Stimulated activated CD8-positive, alpha-beta memory T cell treated with anti-CD3 and anti-CD28 coated beads, Interleukin-2, amount 100 ng/mL, for 1 hour (primary cell): ENCODE measurements at places on chromosomes 16 and 17.

- peak; percentile 52 for DNase-seq
Observed at GRCh38 chr17:8163978-8164814, 1.4 kb upstream of the VAMP2 start.

- no peak for DNase-seq
Observed at GRCh38 chr16:61128545-61129323, 907.5 kb downstream of the CDH8 start.

GRCh38 chr17:67687511-67687910, 30.2 kb upstream of the NOL11 start:
- no peak for DNase-seq

- no peak for DNase-seq
Observed at GRCh38 chr16:76531236-76531635, 254.0 kb downstream of the CNTNAP4 start.

- DNase-seq = no peak
Observed at GRCh38 chr16:12651765-12652512, 151.7 kb downstream of the CPPED1 start.

GRCh38 chr16:54505549-54506213, 219.1 kb upstream of the IRX3 start:
- DNase-seq = no peak

DNA sequence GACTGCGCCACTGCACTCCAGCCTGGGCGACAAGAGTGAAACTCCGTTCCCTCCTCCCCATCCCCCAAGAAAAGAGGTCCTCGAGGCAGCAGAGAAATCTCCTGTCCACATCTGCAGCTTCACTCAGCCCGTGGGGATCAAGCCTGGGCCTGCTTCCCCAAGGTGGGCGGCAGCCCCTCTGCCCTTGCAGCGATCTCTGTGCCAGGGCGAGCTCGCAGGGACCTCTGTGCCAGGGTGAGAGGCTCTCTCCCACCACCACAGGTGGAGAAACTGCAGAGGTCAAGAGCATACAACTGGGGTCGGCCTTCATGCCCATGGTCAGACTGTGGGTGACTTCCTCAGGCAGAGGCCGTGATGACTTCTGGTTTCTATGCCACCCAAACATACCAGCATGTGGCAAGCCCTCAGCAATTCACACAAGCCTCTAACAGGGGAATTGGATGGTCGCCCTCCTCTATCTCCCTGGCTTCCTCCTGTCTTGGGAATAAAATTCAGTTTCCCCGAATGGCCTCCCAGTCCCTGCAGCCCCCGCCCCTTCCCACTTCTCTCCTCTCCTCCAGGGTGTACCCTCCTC, 5.5 kb downstream of the SLC43A2 start:
- no peak for DNase-seq

- peak; percentile 35 for DNase-seq
Observed at GRCh38 chr17:62724398-62725146, 83.5 kb downstream of the MARCHF10 start.

- no peak for DNase-seq
Observed at GRCh38 chr16:2096853-2097595, 38.7 kb downstream of the PKD1 start.

DNA sequence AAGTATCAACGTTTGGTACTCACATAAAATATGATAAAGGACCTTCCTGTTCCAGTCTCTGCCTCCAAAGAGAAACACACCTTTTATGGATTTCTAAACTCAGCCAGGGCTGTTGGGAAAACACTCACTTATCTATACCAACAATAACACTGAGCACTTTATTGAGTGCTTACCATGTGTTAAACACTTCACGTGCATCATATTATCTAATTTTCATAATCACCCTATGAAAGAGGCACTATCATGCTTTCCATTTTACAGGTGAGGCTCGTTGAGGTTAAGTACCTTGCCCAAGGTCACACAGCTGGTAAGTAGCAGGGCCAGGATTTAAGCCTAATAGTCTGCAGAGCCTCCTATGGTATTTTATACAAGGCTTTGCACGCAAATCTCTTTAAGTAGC, 251.5 kb upstream of the SOX9 start:
- DNase-seq = no peak

GRCh38 chr16:66668777-66669444, 27.6 kb downstream of the CMTM4 start:
- DNase-seq = no peak

DNA sequence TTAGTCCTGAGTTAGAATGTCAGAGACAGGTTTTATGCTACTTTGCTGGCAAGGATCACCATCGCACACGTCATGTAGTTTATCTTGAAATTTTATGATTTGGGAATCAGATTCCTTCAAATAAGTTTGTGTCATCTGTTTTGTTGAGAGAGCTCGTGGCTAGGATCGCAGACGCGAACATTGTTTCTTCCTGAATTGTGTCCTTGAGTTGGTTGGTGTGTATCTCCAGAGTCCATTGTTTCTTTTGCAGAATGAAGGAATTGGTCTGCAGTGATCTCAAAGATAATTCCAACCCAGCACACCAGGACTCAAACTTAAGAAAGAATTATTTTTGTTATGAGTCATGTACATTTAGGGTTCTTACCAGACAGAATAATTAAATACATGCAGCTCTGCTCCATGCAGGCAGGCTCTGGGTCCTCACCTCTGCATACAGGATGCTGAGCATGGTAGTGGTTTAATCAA, 51.6 kb downstream of the PRKCA start:
- no peak for DNase-seq

GRCh38 chr17:82884341-82884969, 44.6 kb upstream of the ZNF750 start:
- DNase-seq = no peak

- DNase-seq = no peak
Observed at GRCh38 chr16:48617711-48618148, 7.8 kb upstream of the N4BP1 start.

DNA sequence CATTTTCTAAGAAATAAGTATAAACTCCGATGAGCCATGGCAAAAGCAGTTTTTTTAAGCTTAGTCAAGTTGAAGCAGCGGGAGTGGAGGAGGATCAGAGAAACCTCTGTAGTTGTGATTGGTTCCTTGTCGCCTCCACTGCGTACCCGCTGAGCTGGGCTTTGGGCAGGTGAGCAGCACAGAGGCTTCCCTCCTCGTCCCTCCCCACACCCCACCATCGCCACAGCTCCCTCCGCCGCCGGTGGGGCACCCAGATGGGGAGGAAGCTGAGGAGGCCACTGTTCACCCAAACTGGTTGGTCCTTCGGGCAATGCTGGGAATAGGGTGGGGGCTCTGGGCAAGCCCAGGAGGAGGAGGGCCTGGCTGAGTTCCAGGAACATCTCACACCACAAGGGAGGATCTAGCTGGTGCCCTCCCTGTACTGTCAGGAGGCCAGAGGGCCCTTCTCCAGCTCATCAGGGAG, 5.2 kb upstream of the MRPL38 start:
- DNase-seq = no peak

- no peak for DNase-seq
Observed at GRCh38 chr17:61294286-61294685, 105.4 kb upstream of the TBX2 start.

DNA sequence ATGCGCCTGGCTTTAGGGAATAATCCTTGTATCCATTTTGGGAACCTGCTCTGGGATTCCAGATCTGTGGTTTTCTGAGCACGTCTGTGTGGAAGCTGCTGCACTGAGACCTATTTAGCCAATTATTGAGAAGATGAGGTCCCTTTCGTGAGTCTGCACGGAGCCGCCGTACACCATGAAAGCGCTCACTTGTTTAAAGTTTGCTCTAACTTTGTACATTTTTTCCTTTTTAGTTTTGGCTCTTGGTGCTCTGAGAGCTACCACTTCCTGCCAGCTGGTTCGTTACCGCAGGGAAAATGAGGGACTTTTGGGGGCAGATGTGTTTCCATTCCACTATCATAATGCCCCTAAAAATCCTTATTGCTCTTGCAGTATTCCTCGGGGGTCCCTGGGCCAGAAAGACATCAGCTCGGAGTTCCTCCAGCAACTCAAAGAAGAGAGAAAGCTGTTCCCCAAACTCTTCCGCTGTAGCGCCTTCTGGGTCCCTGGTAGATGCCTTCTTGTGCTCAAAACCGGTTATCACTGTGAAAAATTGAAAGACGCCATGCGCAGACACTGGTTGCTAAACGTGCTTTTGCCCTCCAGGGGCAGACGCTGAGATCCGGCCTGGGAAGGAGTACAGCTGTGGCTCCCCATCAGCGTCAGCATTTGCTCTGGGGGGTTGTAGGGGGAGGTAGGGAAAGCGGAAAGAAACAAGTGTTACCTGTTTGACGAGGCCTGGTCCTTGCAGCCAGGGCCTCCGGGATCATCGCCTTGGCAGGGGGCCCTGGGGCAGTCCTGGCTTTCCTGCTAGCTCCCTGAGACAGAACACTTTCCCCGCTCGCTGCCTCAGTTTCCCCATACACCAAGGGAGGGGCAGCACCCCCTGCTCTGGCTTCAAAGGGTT, 238.1 kb downstream of the MRTFB start:
- no peak for DNase-seq

DNA sequence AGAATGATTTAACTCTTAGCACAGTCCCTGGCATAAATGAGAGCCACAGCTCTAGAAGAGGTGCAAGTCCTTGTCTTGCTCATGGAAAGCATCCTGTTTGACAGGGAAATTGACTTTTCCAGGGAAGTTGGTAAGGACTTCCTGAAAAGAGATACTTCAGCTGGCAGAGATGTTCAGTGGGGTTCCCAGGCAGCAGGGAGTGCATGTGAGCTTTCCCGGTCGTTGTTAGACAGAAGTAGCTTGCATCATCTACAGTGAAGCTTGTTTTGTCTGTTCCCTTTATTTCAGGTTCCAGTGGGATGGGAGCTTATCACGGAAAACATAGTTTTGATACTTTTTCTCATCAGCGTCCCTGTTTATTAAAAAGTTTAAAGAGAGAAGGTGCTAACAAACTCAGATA, 22.9 kb downstream of the ALDH3A2 start:
- DNase-seq = no peak

- DNase-seq = no peak
Observed at GRCh38 chr16:70683146-70683944, 2.5 kb downstream of the MTSS2 start.

DNA sequence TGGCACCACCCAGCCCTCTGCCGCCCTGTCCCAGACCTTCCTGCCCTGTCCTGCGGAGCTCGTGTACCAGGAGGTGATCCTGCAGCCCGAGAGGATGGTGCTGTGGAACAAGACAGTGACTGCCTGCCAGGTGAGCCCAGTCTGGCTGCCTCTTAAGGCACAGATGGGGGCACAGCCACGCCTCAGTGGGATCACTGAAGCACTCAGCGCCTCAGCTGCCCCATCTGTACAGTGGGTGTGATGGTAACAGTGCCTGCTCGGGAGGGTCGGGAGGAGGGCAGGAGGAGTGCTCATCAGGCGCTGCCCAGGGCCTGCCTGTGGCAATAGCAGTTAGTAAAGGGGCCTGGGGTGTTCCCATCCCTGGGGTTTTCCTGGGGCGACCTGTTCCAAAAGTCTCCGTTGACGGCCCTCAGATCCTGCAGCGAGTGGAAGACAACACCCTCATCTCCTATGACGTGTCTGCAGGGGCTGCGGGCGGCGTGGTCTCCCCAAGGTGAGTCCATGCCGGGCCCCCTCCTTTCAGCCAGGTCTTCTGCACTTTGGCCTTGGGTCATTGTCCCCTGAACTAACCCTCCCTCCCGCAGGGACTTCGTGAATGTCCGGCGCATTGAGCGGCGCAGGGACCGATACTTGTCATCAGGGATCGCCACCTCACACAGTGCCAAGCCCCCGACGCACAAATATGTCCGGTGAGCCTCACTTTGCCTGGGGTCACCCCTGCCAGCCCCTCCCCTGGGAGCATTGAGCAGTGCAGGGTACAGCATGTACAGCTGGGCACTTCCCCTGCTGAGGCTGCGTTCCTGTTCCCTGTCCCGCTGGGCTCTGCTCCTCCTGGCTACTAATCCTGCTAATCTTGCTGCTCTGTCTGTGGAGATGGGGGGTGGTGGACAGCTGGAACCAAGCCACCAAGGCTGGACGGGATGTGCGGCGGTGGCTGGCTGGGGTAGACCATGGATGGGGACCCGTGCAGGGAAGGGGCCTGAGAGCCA, 4.5 kb upstream of the TCAP start:
- no peak for DNase-seq

DNA sequence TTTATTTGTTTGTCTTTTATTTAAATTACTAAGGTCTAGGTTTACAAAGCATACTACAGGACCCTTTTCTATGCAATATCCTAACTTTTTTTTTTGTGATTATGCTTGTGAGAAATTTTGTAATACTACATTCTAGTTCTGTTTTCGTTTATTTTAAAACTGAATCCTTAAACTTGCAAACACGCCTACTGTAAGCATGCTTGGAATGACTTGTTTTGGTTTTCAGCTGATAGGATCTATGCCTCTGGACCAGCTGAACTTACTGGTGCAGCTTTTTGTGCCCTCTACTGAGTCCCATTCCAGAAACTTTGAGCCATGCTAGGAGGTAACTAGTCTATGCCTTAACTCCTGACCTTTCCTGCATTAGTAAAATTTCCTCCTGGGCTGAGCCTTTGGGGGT, 6.0 kb downstream of the PDP2 start:
- no peak for DNase-seq

DNA sequence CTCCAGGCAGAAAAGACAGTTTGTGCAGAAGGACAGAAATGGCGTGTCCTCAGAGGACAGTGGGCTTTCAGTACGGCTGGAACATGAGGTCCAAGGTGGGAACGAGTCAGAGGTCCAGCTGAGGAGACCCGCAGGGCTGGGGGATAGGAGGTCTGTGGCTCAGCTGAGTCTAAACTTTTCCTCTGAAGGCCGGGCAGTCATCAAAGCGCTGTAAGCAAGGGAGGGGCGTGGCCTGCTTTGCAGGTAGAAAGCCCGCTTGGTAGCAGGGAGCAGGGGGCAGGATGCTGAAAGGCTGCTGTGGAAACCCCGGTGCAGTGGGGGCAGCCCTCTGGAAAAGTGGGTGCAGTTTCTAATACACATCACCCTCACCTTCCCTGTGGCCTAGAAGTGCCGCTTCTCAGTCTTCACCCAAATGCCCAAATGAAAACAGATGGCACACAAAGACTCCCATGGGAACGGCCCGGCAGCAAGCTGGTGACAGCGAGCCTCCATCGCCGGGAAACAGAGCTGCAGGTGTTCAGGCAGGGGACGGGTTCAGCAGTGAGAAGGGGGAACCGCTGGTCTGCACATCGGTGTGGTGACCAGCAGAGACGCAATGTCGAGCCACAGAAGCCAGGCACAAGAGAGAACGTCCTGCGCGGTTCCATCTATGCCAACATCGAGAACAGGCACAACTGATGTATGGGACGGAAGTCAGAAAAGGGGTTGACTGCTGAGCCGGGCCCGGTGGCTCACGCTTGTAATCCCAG, 12.2 kb upstream of the OSGIN1 start:
- DNase-seq = no peak

GRCh38 chr16:59432896-59433295, 698.8 kb upstream of the GOT2 start:
- no peak for DNase-seq

GRCh38 chr16:1963806-1964505, 670 bp downstream of the RPS2 start:
- no peak for DNase-seq

- no peak for DNase-seq
Observed at GRCh38 chr17:1545618-1546017, 17.0 kb downstream of the PITPNA start.

DNA sequence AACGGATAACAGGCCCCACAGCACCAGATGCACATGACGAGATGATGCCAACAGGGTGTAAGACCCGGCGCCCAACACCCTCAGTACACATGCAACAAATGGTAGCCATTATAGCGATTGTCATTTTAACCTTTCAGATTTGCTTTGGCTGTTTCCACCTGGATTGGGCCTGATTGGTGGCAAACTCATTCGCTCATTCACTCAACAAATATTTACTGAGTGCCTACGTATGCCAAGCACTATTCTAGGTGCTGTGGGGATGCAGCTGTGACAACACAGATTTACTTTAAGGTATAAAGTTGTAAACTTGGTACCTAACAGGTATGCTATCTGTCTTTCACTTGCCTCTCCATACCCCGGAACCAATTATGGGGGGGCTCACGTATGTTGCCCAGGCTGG, 66.8 kb downstream of the SRCIN1 start:
- DNase-seq = no peak

- no peak for DNase-seq
Observed at GRCh38 chr17:61984821-61985220, 57.0 kb upstream of the INTS2 start.
